Large intestine (tissue), 12 donors: ENCODE measurements at places on chromosomes 1 and 21. TPM values are rescaled to one million over a fixed set of nuclear protein-coding genes. Genes with fewer than 3 reads are reported as not detected.

The WNT3A gene
- polyA plus RNA-seq, result not detected

The C1orf94 gene
- polyA plus RNA-seq, result not detected

The MATN1 gene
- polyA plus RNA-seq, result 0.30 TPM

The ATPAF1 gene
- 48.9 TPM for polyA plus RNA-seq

The PCP4L1 gene
- 9.4 TPM for polyA plus RNA-seq

The ALPL gene
- polyA plus RNA-seq, result 1.5 TPM

The TP73 gene
- 0.55 TPM for polyA plus RNA-seq

GRCh38 chr1:151799179-151800022 is 5.8 kb downstream of the LINGO4 start:
- H3K27me3 ChIP-seq, result peaks cover 34% of the 10 kb centered on the region
- no peak overlapping the region for H3K27ac ChIP-seq
- no peaks in the 10 kb centered on the region for H3K4me1 ChIP-seq
- DNase-seq, result no peak
- H3K4me3 ChIP-seq, result no peak overlapping the region

GRCh38 chr1:235998812-235999211 is 66.1 kb downstream of the NID1 start:
- H3K4me3 ChIP-seq, result no peak overlapping the region
- DNase-seq, result no peak
- no peaks in the 10 kb centered on the region for H3K4me1 ChIP-seq
- peaks cover 8% of the 10 kb centered on the region for H3K36me3 ChIP-seq
- no peak overlapping the region for H3K27ac ChIP-seq

DNA sequence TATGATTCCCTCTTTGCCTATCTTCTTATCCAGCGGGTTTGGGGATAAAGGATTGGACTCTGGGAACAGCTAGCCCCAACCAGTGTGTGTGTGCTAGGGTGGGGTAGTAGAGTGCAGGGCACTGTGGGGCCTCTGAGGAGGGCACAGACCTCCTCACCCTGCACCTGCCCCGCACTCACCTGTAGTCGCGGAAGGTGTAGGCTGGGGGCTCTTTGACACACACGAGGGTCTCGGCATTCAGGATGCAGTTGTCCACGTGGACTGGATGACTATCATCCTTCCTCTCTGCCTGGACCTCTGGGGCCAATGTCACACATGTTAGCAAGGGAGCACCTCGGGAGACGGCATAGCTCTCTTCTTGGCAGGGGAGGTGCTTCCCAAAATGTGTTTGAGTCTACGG is 8.0 kb upstream of the CLDN19 start:
- H3K36me3 ChIP-seq, result peaks cover 40% of the 10 kb centered on the region
- no peaks in the 10 kb centered on the region for H3K4me1 ChIP-seq
- no peak overlapping the region for H3K4me3 ChIP-seq

DNA sequence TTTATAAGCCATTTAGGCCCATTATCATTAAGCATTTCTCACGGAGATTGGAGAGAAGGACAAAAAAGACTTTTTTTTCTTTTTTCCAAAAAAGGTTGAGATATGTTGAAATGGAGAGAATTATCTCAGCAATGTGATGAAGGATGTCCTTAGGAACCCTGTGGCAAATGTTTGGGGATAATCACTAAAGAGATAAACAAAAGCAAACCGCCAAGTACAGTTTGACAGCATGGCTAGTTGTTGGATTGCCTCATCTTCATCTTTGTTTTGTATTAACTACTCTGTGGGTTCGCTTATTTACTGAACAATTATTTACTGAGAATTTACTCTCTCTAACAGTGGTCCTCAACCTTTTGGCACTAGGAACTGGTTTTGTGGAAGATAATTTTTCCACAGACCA is 97.4 kb upstream of the HP1BP3 start:
- H3K27me3 ChIP-seq, result no peaks in the 10 kb centered on the region
- DNase-seq, result no peak
- no peak overlapping the region for H3K27ac ChIP-seq
- no peaks in the 10 kb centered on the region for H3K4me1 ChIP-seq

DNA sequence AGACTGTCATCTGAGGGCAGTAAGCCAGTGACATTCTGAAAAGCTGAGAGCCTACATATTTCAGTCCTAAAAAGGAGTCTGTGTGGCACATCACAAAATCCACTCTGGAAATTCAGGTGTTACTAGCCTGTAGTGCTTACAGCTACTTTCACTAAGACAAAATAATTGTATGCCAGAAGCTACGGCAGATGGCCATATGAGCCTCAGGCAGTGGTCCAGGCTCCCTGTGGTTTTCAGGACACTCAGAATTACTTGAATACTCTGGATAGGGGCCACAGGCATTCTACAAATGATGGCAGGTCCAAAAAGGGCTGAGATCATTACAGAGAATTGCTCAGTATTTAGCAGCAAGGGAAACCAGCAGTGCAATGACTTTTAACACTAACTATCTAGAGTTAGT is 527.1 kb downstream of the MRPL39 start:
- H3K27me3 ChIP-seq, result no peaks in the 10 kb centered on the region
- no peaks in the 10 kb centered on the region for H3K36me3 ChIP-seq
- H3K4me3 ChIP-seq, result no peak overlapping the region
- no peak for DNase-seq
- no peak overlapping the region for H3K27ac ChIP-seq
- no peaks in the 10 kb centered on the region for H3K4me1 ChIP-seq

DNA sequence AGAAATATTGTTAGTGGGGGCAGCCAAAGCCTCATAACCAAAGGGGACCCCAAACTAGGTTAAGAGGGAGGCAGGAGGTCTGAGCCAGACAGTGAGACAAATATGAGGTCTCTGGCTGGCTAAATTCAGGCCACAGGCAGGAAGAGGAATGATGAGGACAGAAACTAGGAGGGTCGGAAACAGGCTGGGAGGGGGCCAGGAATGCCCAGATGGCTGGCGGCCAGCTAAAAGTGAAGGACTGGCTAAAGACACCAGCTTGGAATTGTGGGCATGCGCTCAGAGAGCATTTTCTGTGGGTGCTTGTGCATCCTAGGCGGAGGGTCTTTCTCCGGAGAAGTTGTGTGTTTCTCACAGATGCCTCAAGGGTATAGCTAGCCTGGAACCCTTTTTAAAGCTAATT is 77.0 kb downstream of the PGM1 start:
- DNase-seq, result no peak
- no peak overlapping the region for H3K4me3 ChIP-seq
- peaks cover 7% of the 10 kb centered on the region for H3K4me1 ChIP-seq
- no peaks in the 10 kb centered on the region for H3K27me3 ChIP-seq
- no peaks in the 10 kb centered on the region for H3K36me3 ChIP-seq

DNA sequence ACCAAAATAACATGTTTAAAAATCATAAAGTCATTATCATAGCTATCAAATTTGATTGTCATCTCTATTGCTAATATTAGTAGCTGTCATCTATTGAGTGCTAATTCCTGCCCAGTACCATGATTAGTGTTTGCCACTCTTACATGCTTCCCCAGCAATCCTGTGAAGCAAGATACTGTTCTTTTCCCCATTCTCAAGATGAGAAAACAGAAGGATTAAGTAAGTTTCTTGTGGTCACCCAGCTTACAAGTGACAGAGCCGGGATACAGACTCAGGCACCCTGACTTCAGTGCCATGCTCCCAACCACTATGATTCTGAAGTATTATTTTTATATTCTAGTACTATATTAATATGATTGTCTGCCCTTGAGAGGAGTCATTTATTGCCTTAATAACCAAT is 36.5 kb downstream of the LRRC8C start:
- no peak overlapping the region for H3K4me3 ChIP-seq
- no peaks in the 10 kb centered on the region for H3K36me3 ChIP-seq
- no peak overlapping the region for H3K27ac ChIP-seq
- H3K27me3 ChIP-seq, result no peaks in the 10 kb centered on the region
- DNase-seq, result no peak
- no peaks in the 10 kb centered on the region for H3K4me1 ChIP-seq

GRCh38 chr21:37281993-37282392 is 14.9 kb upstream of the VPS26C start:
- no peak overlapping the region for H3K27ac ChIP-seq
- DNase-seq, result no peak
- H3K4me3 ChIP-seq, result no peak overlapping the region
- H3K4me1 ChIP-seq, result no peaks in the 10 kb centered on the region
- H3K36me3 ChIP-seq, result no peaks in the 10 kb centered on the region
- no peaks in the 10 kb centered on the region for H3K27me3 ChIP-seq

DNA sequence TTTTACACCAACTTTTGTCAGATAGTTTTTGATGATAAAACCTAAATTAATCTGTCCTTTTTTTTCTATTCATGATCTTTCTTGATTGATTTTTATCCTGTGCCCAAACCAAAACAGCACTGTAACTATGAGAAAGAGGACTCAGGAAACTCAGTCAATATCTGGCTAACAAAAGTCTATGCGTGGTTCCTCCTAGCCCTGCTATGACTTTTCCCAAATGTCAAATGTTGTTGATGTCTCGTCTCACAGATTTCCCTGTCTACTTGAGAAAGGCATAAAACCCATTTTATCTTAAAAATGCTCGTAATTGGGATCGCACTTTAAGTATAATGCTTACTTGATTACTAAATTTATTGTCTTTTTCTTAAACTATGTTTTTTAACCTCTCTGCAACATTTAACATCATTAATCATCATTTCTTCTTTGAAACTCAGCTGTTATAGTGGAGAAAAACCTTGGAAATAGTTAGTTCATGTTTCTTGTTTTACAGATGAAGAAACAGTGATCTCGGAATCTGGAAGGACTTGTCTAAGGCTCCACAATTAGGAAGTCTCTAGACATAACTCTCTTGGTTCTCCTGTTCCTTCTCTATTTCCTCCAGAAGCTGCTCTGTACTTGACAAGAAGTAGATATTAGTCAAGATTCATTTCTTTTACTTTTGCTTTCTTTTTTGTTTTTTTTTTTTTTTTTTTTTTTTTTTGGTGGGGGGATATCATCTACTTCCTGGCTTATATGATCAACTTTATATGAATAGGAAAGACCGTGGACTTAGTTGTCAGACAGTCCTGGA is 26.2 kb upstream of the PTPRC start:
- H3K27me3 ChIP-seq, result no peaks in the 10 kb centered on the region
- no peaks in the 10 kb centered on the region for H3K4me1 ChIP-seq
- H3K27ac ChIP-seq, result no peak overlapping the region

GRCh38 chr1:9248341-9249262 is 14.0 kb downstream of the H6PD start:
- peaks cover 51% of the 10 kb centered on the region for H3K4me1 ChIP-seq
- H3K4me3 ChIP-seq, result no peak overlapping the region
- H3K27ac ChIP-seq, result peak overlapping the region; percentile 85
- peaks cover 50% of the 10 kb centered on the region for H3K36me3 ChIP-seq
- no peaks in the 10 kb centered on the region for H3K27me3 ChIP-seq

DNA sequence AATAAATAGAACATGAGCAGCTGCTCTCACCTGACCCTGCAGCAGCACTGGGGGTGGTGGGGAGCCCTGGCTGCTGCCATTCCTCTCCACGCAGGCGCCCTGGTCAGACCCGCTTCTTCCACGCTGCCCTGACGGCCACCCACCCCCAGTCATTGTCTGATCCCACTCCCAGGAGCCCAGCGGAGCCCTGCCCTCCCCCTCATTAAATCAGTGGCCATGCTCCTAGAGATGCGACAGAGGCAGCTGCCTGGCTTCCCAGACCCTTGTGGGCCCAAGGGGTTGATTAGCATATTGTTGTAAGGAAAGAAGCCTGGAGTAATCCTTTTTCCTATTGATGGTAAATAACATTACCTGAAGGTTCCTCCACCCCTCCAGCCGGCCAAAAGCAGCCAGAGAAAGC is 301.5 kb downstream of the RRAGC start:
- no peaks in the 10 kb centered on the region for H3K4me1 ChIP-seq
- DNase-seq, result no peak
- H3K4me3 ChIP-seq, result no peak overlapping the region
- H3K27me3 ChIP-seq, result peaks cover 37% of the 10 kb centered on the region

DNA sequence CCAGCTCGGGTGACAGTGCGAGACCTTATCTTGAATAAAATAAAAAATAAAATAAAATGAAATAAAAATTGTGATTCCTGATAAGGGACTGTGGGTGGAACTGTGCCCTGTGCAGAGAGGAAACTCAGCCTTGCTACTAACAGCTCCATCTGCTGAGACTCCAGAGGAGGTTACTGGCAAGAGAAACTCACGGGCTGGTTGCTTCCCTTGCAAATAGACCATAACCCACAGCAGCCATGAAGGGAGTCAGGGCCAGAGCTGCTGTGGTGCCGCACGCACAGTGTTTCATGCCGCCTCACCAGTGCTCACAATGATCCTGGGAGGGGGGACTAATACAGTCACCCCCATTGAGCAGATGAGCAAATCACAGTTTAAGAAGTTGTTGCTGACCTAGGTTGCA is 13.7 kb downstream of the ZBTB17 start:
- H3K4me1 ChIP-seq, result no peaks in the 10 kb centered on the region
- H3K27ac ChIP-seq, result no peak overlapping the region
- H3K27me3 ChIP-seq, result no peaks in the 10 kb centered on the region

GRCh38 chr1:108718927-108719655 is 6.4 kb downstream of the FNDC7 start:
- peaks cover 5% of the 10 kb centered on the region for H3K27me3 ChIP-seq
- H3K36me3 ChIP-seq, result no peaks in the 10 kb centered on the region
- no peaks in the 10 kb centered on the region for H3K4me1 ChIP-seq
- H3K4me3 ChIP-seq, result no peak overlapping the region
- no peak overlapping the region for H3K27ac ChIP-seq

DNA sequence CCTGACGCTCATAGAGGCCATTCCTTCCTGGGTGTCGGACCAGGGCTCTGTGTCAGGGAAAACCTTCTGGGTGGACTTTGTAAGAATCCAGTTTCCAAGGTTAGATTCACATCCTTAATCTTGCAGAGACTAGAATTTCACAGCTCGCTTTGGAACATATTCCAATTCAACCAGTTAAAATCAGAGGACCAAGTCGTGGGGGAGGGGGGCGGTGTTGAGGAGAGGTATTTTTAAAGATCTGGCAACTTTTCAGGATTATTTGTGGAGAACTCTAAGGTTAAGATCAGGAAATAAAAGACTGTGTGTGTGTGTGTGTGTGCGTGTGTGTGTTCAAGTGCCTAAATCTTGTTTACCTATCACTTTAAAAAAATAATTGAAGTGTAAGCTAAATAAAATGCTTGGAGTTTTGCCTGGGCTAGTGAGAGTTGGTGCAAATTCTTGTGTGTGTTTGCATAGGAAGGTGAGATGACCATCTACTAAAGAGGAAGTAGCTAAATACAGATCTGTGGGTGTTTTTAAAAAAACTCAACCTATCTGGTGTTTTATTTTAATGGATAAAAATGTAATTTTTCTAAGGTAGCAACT is 21.8 kb downstream of the TENT5C start:
- H3K27ac ChIP-seq, result no peak overlapping the region
- no peaks in the 10 kb centered on the region for H3K4me1 ChIP-seq
- peaks cover 11% of the 10 kb centered on the region for H3K36me3 ChIP-seq
- H3K4me3 ChIP-seq, result no peak overlapping the region

- H3K36me3 ChIP-seq, result peaks cover 3% of the 10 kb centered on the region
- H3K27ac ChIP-seq, result peak overlapping the region; percentile 98
- no peaks in the 10 kb centered on the region for H3K27me3 ChIP-seq
- peak; percentile 78 for DNase-seq
- H3K4me1 ChIP-seq, result peaks cover 56% of the 10 kb centered on the region
Measured at GRCh38 chr1:28246427-28246832, 10.5 kb downstream of the ATP5IF1 start.

DNA sequence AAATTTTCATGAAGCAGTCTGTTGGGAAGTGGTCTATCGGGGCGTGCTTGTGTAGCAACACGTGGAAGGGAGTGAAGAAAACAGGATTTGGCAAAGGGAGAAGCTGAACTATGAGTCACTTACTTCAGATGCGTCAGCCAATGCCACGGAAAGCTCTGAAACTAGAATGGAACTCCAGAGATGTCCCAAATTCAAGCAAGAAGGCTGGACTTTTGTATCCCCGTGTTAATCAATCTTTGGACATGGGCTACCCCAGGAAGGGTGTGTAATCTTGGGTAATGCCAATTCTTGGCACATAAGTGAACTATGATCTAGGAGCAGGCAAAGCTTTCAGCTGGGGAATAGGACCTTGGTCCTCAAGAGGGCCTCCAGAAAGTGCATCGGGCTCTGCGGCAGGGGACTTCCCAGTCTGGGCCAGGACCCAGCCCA is 102.6 kb downstream of the ADSS2 start:
- no peaks in the 10 kb centered on the region for H3K27me3 ChIP-seq
- H3K4me3 ChIP-seq, result no peak overlapping the region
- peak overlapping the region; percentile 59 for H3K27ac ChIP-seq
- peaks cover 33% of the 10 kb centered on the region for H3K4me1 ChIP-seq
